ENCODE measurements at places on chromosomes 3 and 15.

- DNase-seq: no peak
These were observed 26.2 kb upstream of the SPTBN5 start for GRCh38 chr15:41919954-41920538.

DNA sequence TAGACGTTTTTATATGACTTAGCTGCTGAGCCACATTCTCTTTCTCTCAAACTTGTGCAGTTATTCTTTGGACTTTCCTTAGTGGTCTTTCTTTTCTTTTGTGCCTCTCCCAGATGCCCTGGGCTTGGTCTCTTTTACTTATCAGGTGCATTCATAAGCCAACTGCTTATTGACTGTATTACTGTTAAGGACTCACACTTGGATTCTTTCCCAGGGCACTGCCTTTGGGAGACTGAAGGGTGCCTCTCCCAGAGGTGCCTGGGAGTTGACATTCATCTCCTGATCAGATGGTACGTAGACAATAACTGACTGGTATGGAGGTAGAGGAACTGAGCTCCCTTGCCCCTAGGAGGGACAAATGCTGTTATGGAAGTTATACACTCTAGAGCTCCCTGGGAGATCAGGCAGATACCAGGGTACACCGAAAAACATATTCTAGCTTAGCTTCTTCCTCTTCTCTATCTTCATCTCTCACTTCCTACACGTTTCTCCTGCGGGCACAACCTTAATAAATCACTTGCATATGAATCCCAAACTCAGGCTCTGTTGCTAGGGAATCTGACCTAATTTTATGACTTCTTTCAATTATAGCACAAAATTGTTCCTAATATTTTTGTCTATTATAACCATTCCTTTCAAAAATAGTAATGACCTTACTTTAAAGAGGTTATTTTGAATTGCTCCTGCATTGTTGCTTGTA, 24.7 kb downstream of the PARP15 start:
- DNase-seq: no peak

- no peak for DNase-seq
These were observed 49.1 kb downstream of the CA12 start for GRCh38 chr15:63332367-63333124.

GRCh38 chr3:70861855-70862254, 549.4 kb upstream of the MDFIC2 start:
- no peak for DNase-seq

- no peak for DNase-seq
These were observed 28.4 kb upstream of the ST3GAL6 start for GRCh38 chr3:98734735-98735134.

- no peak for DNase-seq
These were observed 323.9 kb downstream of the SV2B start for GRCh38 chr15:91424001-91424400.

DNA sequence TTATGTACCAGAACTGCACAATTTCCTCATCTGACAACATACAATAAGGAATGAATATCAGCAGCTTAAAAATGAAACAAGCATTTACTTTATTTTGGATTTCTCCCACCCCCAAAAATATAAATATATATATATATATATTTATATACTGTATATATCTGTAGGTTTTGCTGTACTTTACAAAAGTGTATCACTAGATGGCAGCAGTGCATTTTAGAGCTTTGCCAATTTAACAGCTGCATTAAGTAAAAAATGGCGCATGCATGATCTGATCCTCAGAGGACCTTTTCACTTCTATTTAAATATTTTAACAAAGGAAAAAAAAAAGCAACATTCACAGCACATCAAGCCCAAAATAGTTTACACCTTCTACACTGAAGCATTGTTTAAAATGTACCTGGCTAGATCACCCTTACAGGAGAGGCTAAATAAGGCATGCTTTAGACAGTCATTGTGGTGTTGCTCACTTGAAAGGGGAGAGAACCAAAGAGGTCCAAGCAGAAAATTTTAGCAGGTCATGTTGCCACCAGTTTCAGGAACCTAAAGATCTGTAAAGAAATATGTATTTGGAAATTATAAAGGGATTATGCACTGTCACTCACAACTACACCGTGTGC, 72.6 kb downstream of the NPTN start:
- no peak for DNase-seq

DNA sequence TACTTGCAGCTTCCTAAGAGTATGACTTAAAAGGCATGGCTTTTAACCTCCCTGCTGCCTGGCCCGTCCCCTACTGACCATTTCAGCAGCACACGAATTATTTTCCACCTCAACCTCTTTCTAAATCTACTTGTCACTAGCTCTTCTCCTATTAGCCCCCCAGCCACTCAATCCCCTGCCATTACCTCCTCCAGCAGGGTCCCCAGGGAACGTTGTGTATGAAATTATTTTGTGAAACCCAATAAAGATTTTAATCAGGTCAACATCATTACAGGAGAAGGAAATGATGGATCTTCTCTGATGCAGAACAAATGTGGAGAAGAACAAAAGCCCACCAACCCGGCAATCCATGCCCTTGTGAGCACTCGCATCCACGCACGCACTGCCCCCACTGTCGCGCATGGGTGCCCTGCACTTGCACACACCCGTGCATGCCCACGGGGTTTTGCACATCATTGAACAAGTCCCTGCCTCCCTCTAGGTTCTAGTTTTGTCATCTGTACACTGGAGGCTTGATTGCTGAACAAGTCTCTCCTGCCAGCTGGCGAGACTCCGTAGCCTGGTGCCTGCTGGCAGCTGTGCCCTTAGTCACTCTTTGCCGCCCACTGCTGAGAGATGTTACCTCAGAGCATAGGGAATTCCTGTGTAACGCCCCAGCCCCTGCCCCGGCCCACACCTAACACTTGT, 51.6 kb downstream of the LINGO1 start:
- DNase-seq: no peak

GRCh38 chr15:90327311-90327710, 24.8 kb upstream of the ZNF774 start:
- DNase-seq: no peak

DNA sequence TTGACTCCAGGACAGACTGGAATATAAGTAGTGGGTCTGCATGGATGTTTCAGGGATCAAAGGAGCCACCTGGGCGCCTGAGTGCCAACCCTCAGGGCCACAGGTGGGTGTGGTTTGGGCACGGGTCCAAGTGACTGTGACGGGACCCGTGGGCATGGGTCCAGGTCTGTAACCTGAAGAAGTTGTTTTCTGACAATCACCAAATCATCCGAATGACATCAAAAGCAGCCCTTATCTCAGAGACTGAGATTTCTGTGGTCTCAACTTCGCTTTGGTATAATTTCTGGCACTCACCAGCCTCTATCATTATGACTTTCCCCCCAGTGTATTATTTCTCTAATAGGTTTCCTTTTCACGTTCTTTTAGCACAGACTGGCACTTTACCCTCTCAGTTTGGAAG, 24.4 kb downstream of the RLBP1 start:
- DNase-seq: no peak

GRCh38 chr3:23966328-23966727, 21.2 kb downstream of the NR1D2 start:
- no peak for DNase-seq

- no peak for DNase-seq
These were observed 112.9 kb downstream of the PDZRN3 start for GRCh38 chr3:73511571-73512525.

GRCh38 chr3:186162221-186162620, 53.3 kb upstream of the ETV5 start:
- no peak for DNase-seq

GRCh38 chr3:183253528-183254486, 754 bp downstream of the B3GNT5 start:
- DNase-seq: no peak

- DNase-seq: no peak
These were observed 65.4 kb upstream of the HERC1 start for GRCh38 chr15:63899193-63899592.
